GM03348 (cell line): ENCODE measurements at places on chromosomes 7 and 10.

DNA sequence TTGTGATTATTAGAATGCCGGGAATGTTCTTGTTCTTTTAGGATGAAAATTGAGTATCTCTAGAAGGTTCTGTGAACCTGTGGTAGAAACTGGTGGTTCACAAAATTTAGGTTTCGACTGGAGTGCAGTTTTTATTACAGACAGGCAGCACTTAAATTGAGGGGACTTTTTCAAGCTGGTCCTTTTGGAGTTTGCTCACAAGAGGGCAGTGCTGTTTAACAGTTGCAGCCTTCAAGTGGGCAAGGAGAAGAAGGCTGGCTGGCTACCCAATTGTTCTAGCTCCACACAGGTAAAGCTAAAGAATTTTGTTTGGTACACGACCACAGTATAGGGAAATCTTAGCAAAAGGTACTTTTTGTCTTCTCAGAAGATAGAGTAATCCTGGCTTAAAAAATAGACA lies 233.6 kb downstream of the SNX13 start:
- DNase-seq = peak; percentile 61

- no peak for DNase-seq
Observed at GRCh38 chr7:157151626-157152339, 13.1 kb downstream of the UBE3C start.

GRCh38 chr7:117565226-117565625 lies 85.4 kb downstream of the CFTR start:
- no peak for DNase-seq

GRCh38 chr10:20627946-20628507 lies 269.1 kb downstream of the NEBL start:
- no peak for DNase-seq
